ENCODE measurements at places on chromosomes 13 and 19.

- no peak for DNase-seq
Observed at GRCh38 chr19:51786646-51787494, 8.1 kb upstream of the FPR3 start.

DNA sequence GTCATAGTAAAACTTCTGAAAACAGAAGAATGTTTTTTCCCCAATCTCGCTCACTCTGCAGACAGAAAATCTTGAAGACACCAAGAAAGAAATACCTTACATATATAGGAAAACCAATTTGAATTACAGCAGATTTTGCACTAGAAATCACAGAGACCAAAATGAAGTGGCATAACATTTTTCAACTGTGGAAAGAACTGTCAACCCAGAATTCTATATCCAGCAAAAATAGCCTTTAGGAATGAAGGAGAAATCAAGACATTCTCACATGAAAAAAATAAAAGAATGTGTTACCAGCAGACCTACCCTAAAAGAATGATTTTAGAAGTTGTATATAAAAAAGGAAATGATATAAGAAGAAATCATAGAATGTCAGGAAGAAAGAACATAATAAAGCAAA, 28.7 kb downstream of the CCDC122 start:
- no peak for DNase-seq

GRCh38 chr13:47213047-47213446, 316.2 kb upstream of the HTR2A start:
- DNase-seq: no peak

GRCh38 chr19:57047743-57048142, 72.0 kb upstream of the USP29 start:
- no peak for DNase-seq

GRCh38 chr19:5955636-5955935, 22.4 kb downstream of the RANBP3 start:
- no peak for DNase-seq

DNA sequence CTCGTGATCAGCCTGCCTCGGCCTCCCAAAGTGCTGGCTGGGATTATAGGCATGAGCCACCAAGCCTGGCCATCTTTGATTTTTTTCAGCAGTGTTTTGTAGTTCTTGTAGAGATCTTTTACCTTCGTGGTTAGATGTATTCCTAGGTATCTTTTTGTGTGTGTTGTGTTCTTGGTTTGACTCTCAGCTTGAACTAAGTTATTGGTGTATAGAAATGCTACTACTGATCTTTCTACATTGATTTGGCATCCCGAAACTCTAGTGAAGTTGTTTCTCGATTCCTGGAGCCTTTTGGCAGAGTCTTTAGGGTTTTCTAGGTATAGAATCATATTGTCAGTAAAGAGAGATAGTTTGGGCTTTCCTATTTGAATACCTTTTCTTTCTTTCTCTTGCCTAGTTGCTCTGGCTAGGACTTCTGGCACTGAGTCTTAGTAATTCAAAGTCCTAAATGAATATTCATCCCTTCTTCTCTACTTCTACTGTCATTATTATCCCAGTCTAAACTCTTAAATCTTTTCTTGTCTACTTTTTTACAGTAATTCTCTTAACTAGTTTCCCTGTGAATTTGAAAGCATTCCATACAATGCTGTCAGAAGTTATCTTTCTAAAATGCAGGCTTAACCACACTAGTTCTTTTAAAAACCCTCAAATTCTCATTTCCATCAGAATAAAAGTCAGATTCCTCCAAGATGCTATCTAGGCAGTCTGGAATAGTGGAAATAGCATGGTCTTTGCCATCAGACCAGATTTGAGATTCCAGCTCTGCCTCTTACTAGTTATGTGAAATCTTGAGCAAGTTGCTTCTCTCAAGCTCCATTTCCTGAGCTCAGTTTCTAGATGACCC, 7.0 kb downstream of the GPR18 start:
- DNase-seq: no peak

DNA sequence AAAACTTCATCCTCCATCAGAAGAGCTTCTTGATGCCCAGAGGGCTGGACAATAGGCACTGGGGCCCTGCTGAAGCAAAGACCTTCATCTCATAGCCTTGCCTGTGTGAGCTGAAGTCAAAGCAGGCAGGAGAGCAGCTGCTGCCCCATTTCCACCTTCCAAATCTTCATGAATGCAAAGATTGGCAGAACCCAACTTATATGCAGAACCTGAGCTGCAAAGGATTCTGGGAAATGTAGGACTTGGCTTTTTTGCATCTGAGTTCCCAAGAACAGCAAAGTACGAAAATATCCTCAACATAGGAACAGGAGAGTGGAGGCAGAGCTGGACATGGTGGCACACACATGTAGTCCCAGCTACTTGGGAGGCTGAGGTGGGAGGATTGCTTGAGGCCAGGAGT, 30.8 kb downstream of the CKM start:
- DNase-seq: no peak

- DNase-seq: peak; percentile 93
Observed at GRCh38 chr19:44746946-44747738, 1.4 kb upstream of the BCL3 start.

DNA sequence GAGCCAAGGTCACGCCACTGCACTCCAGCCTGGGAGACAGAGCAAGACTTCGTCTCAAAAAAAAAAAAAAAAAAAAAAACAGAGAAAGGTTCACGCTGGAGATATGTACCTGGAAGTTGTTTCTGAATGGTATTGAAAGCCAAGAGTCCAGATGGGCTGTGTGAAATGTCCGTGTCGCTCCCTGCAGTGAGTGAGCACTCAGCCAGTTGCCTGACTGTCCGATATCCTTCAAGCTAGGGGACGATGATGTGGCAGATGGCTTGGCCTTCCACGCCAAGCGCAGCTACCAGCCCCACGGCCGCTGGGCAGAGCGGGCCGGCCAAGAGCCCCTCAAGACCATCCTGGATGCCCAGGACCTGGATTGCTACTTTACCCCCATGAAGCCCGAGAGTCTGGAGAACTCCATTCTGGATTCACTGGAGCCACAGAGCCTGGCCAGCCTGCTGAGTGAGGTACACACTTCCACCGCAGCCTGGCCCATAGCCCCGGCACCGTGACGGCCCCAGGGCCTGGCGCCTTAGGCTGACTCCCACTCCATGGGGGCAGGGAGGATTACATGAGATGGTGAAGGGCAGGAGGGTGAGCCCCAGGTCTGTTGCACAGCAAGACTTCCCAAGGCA, 11.7 kb upstream of the OVOL3 start:
- DNase-seq: no peak

GRCh38 chr19:19461671-19462622, 53.4 kb downstream of the TSSK6 start:
- peak; percentile 64 for DNase-seq

DNA sequence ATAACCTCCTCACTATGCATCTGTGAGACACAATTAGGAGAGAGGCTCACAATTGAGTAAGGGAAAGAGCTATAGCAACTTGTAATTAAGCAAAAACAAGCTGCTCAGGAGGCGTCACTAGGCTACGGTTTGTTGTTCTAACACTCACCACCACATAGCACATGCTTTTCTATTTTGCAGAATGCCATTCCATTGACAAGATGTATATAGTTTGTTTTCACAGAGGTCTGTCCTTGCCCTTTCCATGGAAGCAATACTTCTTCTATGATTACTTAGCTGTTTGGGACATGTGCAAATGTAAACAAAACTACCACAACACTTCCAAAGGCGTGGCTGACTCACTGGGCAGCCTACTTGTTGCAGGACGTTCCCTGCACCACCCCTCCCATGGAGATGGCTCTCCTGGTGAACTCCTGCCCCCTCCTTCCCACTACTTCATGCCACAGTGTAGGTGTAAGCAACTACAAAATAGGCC, 33.9 kb upstream of the FAM216B start:
- no peak for DNase-seq

GRCh38 chr13:110409581-110409992, 102.5 kb downstream of the COL4A2 start:
- no peak for DNase-seq

DNA sequence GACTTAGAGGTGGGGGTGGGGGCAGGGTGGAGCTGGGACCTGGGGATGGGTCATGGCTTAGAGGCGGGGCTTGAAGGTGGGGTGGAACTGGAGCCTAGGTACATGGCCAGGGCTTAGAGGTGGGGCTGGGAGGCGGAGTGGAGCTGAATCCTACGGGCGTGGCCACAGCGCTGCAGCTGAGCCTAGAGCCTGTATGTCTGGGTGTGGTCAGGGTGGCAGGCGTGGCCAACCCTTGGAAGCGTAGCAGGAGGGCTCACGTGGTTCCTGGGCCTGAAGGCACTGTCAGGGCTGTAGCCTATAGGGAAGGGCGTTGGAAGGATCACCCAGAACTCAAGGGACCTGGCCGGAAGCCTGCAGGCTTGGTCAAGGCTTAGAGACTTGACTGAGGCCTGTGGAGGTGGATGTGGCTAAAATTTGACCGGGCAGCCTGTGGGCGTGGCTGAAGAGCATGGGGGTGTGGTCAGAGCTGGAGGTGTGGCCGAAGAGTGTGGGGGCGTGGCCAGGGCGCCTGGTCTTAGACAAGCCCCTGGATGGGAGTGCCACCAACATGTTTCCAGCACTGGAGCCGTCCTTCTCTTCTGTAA, 24.3 kb downstream of the COLGALT1 start:
- DNase-seq: no peak

- no peak for DNase-seq
Observed at GRCh38 chr13:91144054-91144453, 203.4 kb upstream of the MIR17HG start.

GRCh38 chr13:82571653-82572052, 1310.6 kb downstream of the SLITRK1 start:
- DNase-seq: no peak

DNA sequence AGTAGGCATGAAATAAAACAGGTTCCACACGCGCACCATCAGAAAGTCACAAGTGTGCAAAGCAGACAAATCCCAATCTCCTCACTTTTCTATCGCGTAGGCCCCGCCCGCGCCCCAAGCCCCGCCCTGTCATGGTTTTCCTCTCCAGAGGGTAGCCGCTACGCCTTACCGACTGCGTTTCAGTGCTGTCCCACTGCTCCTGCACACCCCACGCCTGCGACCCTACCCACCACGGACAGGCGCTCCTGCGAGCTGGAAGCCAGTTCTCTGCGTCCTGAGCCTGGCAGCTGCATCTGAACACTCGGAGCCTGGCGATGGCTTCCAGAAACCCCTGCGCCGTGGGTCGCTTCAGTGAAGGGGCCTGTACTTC, 379 bp upstream of the ZNF470 start:
- no peak for DNase-seq

DNA sequence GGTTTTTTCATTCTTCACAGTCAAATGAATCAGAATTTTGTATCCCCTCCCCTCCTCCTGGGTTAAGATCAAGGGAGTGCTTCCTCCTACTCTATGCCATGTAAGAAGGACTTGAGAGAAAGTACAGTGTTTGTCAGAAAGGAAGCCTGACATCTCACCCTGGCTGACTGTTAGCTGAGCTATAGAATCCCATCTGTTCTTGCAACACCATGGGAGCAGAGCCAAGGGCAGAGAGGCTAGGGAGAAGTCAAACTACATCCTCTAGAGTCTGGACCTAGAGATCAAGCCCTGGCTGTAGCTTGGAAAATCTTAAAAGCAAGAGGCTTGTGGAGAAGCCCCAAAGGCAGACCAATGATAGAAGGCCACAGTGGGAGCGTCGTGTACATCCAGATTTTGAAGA, 145.9 kb downstream of the OLFM4 start:
- no peak for DNase-seq

DNA sequence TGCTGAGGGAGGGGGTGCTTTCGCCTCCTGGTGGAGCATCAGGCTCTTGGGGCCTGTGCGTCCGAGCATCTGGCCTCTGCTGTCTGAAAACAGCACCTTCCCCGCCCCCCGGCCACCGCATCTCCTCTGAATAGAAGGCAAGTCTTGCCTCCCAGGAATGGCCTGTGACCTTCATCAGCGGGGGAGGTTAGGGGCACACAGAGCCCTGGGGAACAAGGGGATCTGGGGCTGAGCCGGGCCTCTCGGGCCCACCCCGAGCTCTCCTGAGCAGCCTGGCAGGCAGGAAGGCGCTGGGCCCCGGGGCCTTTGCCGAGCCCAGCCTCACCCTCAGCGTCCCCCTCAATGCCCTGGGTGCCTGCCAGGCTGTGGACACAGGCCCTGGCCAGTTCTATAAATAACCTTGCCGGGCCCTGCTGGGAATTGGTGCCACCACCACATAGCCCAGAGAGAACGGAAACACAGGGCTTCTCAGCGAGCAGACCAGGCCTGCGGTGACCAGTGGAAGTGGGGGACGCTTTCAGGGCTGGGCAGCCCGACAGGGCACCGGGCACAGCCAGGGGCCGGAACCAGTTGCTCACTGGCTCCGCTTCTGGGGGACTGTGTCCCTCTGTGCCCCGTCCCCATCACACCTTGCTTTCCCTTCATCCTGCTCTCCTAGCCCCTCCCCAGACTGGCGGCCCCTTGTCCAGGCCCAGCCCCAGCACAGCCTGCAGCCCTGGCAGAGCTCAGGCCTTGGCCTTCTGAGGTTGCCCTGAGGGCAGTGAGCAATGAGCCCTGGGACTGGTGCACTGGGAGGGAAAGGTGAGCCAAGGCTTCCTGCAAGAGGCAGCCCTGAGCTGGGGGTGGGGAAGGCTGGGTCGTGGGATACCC, 9.5 kb downstream of the STK11 start:
- peak; percentile 59 for DNase-seq

DNA sequence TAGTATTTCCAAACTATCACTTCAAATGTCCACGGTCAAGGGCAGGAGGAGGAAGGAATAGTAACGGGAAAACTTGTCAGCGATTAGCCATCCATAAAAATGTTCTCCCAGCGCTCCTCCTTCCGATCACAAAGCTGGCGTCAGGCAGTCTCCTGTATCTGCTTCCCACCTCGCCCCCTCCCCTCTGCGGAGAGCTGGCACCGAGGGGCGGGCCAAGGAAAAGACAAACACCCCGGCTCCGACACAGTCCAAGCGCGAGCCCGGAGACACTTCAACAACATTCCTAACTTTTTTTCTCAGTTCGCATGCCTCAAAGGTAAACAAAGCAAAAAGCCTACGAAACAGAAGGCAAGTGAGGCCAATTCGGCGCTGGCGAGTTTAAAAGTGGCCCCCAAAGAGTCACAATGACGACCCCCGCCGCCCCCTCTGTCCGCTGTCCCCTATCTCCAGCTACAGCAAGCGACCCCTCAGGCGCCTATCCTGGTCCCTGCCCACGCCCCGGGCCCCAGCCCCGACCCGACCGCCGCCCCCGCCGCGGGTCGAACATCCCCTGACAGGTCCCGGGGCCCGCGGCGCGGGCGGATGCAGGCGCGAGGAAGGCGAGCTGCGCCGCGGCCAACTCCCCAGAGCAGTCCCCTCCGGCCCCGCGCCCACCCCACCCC, 736 bp downstream of the SMAD9 start:
- DNase-seq: no peak

- DNase-seq: no peak
Observed at GRCh38 chr13:95256091-95256490, 45.2 kb downstream of the ABCC4 start.

DNA sequence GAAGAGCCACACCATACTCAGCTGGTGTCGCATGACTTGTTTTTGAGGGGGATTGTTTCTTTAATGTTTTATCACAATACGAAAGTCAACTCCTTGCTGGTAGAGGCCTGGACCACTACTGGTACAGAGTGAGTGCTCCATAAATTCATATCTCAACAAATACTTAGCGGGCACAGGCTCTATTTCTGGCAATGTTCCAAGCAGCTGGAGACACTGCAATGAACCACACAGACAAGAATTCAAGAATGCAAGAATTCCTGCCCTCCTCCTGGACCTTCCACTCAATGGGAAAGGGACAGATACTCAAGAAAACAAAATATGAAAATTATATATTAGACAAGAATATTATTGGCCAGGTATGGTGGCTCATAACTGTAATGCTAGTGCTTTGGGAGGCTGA, 5.1 kb upstream of the FXYD5 start:
- no peak for DNase-seq
